ENCODE measurements at places on chromosomes 11 and 22. TPM values are rescaled to one million over a fixed set of nuclear protein-coding genes. Genes with fewer than 3 reads are reported as not detected.

DNA sequence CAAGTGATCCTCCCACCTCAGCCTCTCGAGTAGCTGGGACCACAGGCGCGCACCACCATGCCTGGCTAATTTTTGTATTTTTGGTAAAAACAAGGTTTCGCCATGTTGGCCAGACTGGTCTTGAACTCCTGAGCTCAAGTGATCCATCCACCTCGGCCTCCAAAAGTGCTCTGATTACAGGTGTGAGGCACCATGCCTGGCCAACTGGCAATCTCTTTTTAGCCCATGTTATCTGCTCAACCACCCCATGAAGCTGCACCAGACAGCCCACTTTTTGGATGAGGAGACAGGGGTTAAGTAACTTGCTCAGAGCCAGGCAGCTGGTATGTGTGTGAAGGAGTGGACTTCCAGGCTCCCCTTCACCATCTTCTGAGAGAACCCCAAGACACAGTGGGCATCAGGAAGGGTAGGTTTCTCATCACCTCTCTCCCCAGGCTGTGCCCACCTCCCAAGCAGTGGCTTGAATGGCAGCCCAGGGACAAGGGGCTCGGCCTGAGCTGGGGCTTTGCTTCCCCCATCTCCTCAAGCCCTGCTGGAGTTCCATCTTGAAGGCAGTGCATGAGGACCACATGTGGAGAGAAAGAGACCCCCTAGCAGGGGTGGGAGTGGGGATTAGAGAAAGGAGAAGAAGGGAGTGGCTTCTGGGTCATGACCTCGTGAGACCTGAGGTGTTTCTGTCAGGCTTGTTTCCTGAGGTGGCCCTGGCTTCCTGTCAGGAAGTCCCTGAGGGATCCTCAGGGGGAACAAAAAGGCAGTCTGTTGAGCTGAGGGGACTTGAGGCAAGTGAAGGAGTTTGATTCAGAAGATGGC, 87.5 kb upstream of the PARVA start:
- DNase-seq, result no peak
- H3K36me3 ChIP-seq, result no peaks in the 10 kb centered on the region
- H3K27ac ChIP-seq, result no peak overlapping the region
- H3K27me3 ChIP-seq, result peaks cover 4% of the 10 kb centered on the region

DNA sequence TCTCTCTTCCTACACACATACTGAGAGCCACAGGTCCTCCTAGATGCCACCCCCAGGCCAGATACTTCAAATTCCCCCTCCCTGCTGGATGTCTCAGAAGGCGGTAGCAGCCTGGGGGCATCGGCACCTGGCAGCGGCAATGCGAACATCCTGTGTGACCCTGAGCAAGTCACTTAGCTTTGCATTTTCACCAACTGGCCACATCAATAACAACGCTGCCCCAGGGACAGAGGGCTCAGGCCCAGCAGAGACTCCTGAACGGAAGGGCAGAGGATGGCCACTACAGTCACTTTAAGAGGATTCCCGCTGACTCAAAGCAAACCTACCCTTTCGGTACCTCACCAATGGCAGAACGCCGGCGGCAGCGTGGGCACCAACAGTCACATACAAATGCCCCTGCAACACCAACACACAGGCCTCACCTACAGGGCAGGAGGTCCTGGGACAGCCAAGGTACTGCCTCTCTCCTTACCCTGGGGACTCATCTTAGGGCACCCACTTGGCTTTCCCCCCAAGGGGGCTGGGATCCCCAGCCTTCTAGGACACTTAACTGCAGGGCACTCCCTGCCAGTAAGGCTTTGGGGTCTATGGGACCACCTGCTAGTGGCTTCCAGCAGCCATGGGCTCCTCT, 1.6 kb downstream of the LMO1 start:
- peaks cover 24% of the 10 kb centered on the region for H3K27me3 ChIP-seq
- no peak overlapping the region for H3K27ac ChIP-seq
- DNase-seq, result no peak

DNA sequence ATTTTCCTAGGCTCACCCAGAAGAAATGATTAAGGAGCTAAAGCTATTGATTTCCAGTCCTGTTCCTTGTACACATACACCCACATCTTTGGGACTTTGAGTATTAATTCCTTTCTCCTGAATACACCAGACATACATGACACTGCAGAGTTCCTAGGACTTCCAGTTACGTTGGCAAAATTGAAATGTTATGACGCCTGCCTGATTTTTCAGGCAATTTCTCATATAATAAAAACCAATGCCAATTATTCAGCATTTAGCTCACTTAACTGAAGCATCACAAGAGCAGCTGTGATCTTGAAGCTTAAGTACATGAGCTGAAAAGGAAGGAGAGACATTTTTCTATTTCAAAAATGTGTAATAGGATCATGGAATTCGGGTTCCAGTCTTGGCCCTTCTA, 4.5 kb downstream of the CLMP start:
- no peak overlapping the region for H3K27ac ChIP-seq
- peaks cover 23% of the 10 kb centered on the region for H3K4me1 ChIP-seq
- peaks cover 9% of the 10 kb centered on the region for H3K27me3 ChIP-seq
- no peak overlapping the region for H3K4me3 ChIP-seq

- H3K4me1 ChIP-seq, result peaks cover 16% of the 10 kb centered on the region
- peaks cover 3% of the 10 kb centered on the region for H3K36me3 ChIP-seq
- H3K27ac ChIP-seq, result peak overlapping the region; percentile 80
- peaks cover 3% of the 10 kb centered on the region for H3K27me3 ChIP-seq
- no peak overlapping the region for H3K4me3 ChIP-seq
Observed at GRCh38 chr22:26681395-26681821, 24.0 kb downstream of the MIAT start.

GRCh38 chr11:68302670-68303069, 9.7 kb upstream of the LRP5 start:
- H3K4me3 ChIP-seq, result no peak overlapping the region
- H3K4me1 ChIP-seq, result no peaks in the 10 kb centered on the region

DNA sequence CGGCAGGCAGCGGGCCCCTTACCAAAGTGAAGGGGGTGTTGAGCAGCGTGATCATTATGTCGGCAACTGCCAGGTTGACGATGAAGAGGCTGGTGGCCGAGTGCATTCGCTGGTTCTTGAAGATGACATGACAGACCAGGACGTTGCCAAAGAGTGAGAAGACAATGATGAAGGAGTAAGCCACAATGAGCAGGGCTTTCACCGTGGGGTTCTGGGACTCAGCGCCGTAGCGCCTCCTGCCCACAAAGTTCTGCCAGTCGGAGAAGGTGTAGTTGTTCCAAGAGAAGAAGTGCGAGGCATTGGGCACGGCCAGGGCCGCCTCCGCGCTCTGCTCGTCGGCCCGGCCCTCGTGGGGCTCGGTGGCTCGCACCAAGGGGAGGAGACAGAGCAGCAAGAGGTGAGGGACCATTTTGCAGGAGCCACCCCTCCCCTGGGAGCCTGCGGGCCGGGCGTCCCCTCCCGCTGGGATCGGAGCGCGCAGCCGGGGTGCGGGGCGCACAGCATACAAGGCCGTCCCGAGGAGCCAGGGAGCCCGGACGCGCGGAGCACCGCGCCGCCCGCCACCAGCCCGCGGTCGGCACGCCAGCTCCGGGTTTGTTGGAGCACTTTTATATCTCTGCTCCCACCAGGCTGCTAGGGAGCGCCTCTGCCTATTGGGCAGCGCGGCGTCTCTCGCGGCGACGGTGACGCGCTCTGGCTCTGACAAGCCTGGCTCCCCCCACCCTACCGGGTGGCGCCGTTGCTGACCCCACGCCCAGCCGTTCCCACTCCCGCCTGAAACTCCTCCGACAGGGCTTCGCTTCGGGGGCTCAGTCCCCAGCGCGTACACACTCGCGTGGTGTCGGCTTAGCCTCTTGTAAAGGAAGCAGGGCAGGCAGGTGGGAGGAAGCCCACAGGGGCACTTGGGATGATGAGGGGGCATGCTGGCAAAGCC, at the start of gene GPR83:
TSS of gene GPR83 (minus strand) at position 581 of the 934 bp plus-strand sequence. CDS start at position 409, 172 bp downstream.
- peaks cover 18% of the 10 kb centered on the region for H3K27me3 ChIP-seq
- H3K4me3 ChIP-seq, result peak within 1 kb of the TSS; percentile 87
- H3K36me3 ChIP-seq, result peaks cover 7% of the 10 kb centered on the region
- peak; percentile 34 for DNase-seq
- H3K27ac ChIP-seq, result peak within 1 kb of the TSS; percentile 34

DNA sequence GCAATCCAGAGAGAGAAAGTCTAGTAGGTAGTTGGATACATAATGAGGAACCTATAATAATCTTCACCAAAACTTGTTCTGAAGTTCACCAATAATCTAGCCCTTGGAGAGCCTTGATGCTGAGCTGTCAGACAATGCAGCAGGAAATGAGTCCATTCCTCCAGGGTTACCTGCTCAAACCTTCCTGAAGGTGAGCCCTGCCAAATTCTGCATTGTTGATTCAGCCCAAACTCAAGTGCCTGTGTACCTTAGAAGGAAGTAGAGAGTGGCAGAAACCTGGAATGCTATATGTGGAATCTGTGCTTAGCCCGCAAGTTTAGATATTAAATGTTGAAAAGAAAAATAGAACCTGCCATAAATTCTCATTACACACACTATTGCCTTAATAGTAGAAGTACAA, 77.4 kb upstream of the SPON1 start:
- no peaks in the 10 kb centered on the region for H3K4me1 ChIP-seq
- DNase-seq, result no peak
- H3K4me3 ChIP-seq, result no peak overlapping the region
- H3K27ac ChIP-seq, result no peak overlapping the region
- no peaks in the 10 kb centered on the region for H3K36me3 ChIP-seq

- H3K4me3 ChIP-seq, result peak overlapping the region; percentile 98
- no peak overlapping the region for H3K27ac ChIP-seq
Observed at GRCh38 chr11:70271649-70271953, 1.1 kb downstream of the PPFIA1 start.

GRCh38 chr11:77753230-77753629, 67.3 kb downstream of the RSF1 start:
- H3K27ac ChIP-seq, result no peak overlapping the region
- peaks cover 1% of the 10 kb centered on the region for H3K27me3 ChIP-seq
- no peak overlapping the region for H3K4me3 ChIP-seq
- no peak for DNase-seq

DNA sequence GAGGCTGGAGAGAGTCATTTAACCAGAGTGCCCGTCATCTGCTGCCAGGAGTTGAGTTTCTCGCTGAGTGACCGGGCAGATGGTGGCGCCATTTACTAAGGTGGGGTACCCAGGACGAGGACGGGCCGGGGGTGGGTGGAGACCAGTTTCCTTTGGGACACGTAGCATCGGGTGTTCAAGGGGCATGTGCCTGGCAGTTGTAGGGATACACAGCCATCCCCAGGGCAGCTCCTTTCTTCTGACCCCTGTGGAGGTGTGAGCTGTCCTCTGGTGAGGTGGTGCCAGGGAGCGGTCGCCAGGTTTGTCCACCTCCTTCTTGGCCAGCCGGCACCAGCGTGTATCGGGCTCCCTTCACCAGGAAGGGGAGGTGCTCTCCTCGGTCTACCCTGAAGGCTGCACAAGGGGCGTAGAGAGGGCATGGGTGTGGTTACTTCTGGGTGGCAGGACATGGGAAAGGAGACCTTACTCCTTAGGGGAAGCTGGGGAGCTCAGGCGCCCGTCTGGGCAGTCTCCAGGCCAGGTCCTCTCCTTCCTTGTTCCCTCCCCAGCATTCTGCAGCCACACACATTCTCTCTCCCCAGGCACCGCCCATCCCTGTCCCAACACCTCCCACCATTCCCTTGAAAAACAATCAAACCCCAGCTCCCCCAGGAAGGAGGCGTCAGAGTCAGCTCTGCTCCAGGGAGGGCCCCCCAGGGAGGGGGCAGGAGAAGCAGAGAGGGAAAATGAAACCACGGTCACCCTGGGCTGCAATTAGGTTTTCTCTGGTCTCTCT, 10.3 kb upstream of the MB start:
- H3K4me1 ChIP-seq, result peaks cover 3% of the 10 kb centered on the region
- H3K27me3 ChIP-seq, result peaks cover 5% of the 10 kb centered on the region
- H3K4me3 ChIP-seq, result peak overlapping the region; percentile 83
- H3K27ac ChIP-seq, result no peak overlapping the region
- no peaks in the 10 kb centered on the region for H3K36me3 ChIP-seq
- peak; percentile 47 for DNase-seq

GRCh38 chr11:83568516-83568915, 282.3 kb upstream of the CCDC90B start:
- no peaks in the 10 kb centered on the region for H3K4me1 ChIP-seq
- DNase-seq, result no peak
- H3K4me3 ChIP-seq, result no peak overlapping the region
- no peak overlapping the region for H3K27ac ChIP-seq
- H3K27me3 ChIP-seq, result peaks cover 2% of the 10 kb centered on the region

DNA sequence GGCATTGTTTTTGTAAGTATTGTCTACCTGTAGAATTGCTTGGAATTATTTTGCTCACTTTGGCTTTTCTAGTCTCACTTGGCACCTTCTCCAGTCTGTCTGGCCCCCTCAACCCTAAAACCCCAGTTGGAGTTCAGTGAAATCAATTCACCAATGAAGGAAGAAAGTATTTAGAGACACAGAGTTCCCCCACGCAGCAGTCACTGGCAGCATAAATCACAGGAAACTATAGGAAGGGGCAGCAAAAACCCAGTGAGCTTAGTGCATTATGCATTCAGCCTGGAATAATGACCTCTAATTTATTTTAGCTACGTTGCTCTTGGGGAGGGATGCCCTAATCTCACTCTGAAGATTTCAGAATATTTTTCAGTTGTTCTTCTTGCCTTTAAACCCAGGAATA, 204.7 kb upstream of the BLID start:
- no peak overlapping the region for H3K4me3 ChIP-seq
- DNase-seq, result no peak
- no peaks in the 10 kb centered on the region for H3K36me3 ChIP-seq
- peaks cover 12% of the 10 kb centered on the region for H3K4me1 ChIP-seq

GRCh38 chr11:65942531-65942930, 2.7 kb upstream of the TSGA10IP start:
- no peak for DNase-seq
- H3K4me3 ChIP-seq, result no peak overlapping the region

GRCh38 chr11:6926208-6927029, at the start of gene ZNF215:
Gene ZNF215, plus strand, starts transcription at chr11:6926426. Its CDS starts 5,847 bp downstream, at chr11:6932273.
- H3K4me1 ChIP-seq, result peaks cover 28% of the 10 kb centered on the region
- no peaks in the 10 kb centered on the region for H3K36me3 ChIP-seq
- H3K27ac ChIP-seq, result peak within 1 kb of the TSS; percentile 88
- H3K27me3 ChIP-seq, result peaks cover 3% of the 10 kb centered on the region
- peak within 1 kb of the TSS; percentile 94 for H3K4me3 ChIP-seq

DNA sequence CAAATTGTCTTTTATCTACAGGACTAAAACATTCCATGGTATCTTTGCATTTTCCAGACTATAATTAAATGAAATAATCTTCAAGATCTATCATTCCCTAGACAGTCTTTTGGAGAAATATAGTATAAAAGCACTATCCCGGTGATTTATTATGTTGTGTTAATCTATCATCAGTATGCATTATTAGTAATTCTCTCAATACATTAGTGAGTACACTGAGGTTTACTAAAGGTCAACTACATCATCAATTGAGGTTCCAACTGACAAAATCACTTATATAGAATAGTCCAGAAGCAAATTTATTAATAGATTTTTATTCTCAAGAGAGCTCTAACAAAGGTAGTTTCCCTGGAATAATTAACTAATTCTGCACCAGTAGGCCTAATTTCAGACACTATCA, 169.6 kb downstream of the KCNA4 start:
- no peaks in the 10 kb centered on the region for H3K4me1 ChIP-seq
- no peaks in the 10 kb centered on the region for H3K27me3 ChIP-seq
- no peaks in the 10 kb centered on the region for H3K36me3 ChIP-seq
- H3K27ac ChIP-seq, result no peak overlapping the region
- no peak overlapping the region for H3K4me3 ChIP-seq

Gene NLRP14
- 0.13 TPM for total RNA-seq

Gene SHANK2
- total RNA-seq, result 10.5 TPM

Gene RAG1
- 3.9 TPM for total RNA-seq

Gene SBF1
- 76.7 TPM for total RNA-seq

Gene TSG101
- total RNA-seq, result 47.4 TPM

Gene TSPO
- total RNA-seq, result 38.9 TPM

Gene TMPRSS4
- total RNA-seq, result not detected

Gene RAPSN
- 0.95 TPM for total RNA-seq

Gene NRIP3
- total RNA-seq, result 1.4 TPM

Gene GAL
- total RNA-seq, result 15.9 TPM

Gene APOBEC3F
- total RNA-seq, result 21.1 TPM

Gene LMO2
- total RNA-seq, result 223 TPM

Gene MAJIN
- not detected for total RNA-seq

Gene PDGFD
- total RNA-seq, result 17.2 TPM

Gene RAB36
- total RNA-seq, result 2.2 TPM
